ENCODE measurements at places on chromosomes 6 and 20.

GRCh38 chr6:160374836-160375560 lies 26.8 kb downstream of the SLC22A3 start:
- DNase-seq, result no peak

- no peak for DNase-seq
Observed at GRCh38 chr6:45984788-45985425, 30.8 kb downstream of the CLIC5 start.

DNA sequence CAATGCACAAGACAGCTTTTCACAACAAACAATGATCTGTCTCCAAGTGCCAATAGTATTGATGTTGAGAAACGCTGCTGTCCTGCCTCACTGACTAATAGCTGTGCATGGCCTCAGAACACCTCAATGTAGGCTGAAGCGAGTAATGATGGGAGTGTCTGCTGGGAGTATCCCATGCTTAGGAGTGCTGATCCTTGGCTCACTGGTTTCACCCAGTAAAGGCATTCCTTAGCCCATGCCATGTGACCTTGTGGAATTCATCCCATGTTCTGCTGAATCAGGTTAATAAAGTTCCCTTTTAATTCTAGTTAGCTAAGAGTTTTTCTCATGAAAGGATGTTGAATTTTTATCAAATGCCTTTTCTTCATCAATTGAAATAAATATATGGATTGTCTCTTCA lies 3.8 kb upstream of the WFDC12 start:
- DNase-seq, result no peak

DNA sequence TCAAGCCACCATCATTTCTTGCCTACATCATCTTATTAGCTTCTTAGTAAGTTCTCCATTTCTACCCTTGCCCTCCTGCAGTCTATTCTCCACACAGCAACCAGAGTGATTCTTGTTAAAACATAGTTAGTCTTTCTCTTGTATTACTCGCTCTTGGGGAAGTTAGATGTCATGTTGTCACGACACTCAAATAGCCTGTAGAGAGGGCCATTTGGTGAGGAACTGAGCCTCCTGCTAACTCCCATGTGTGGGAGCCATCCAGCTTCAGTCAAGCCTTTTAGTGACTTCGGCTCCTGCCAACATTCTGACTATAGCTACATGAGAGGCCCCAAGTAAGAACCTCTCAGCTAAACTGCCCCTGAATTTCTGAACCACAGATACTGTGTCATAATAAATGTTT lies 395.4 kb downstream of the CDC5L start:
- DNase-seq, result no peak

DNA sequence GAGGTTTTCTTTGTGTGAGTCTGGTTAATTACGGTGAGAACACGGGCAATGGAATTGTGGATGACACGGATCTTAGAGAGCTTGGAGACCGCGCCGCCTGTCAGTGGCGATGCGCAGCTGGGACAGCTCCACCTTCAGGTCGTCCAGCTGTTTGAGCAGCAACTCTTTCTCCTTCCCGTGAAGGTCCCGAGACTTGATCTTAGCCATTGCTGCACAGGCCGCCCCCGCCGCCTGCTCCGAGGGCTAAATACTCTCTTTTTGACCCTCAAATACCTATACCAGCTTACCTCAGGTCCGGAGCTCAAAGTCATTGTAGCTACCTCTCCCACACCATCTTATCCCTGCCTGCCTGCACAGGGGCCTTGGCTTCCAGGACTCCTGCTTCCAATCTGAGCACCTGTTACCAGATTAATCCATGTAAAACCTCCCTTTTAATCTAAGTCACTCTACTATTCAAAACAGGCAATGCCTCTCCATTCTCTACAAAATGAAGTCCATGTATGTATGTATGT lies 100.2 kb downstream of the PREP start:
- DNase-seq, result no peak

DNA sequence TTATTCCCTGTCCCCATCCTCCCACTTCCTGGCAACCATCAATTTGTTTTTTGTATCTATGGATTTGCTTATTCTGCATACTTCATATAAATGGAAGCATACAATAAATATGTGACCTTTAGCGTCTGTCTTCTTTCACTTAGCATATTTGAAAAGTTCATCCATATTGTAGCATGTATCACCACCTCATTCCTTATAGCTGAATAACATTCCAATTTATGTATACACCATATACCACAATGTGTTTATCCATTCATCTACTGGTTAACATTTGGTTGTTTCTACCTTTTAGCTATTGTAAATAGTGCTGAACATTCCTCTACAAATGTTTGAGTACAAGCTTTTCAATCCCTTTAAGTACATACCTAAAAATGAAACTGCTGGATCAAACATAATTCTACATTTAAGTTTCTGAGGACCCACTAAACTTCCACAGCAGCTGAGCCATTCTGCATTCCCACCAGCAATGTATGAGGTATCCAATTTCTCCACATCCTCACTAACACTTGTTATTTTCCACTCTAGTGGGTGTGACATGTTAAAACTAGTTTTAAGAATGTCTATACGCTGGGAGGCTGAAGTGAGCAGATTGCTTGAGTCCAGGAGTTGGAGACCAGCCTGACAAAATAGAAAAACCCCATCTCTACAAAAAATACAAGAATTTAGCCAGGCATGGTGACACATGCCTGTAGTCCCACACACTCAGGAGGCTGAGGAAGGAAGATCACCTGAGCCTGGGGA lies 32.9 kb downstream of the NUDT3 start:
- no peak for DNase-seq

GRCh38 chr6:33888183-33888582 lies 84.4 kb upstream of the MLN start:
- no peak for DNase-seq

DNA sequence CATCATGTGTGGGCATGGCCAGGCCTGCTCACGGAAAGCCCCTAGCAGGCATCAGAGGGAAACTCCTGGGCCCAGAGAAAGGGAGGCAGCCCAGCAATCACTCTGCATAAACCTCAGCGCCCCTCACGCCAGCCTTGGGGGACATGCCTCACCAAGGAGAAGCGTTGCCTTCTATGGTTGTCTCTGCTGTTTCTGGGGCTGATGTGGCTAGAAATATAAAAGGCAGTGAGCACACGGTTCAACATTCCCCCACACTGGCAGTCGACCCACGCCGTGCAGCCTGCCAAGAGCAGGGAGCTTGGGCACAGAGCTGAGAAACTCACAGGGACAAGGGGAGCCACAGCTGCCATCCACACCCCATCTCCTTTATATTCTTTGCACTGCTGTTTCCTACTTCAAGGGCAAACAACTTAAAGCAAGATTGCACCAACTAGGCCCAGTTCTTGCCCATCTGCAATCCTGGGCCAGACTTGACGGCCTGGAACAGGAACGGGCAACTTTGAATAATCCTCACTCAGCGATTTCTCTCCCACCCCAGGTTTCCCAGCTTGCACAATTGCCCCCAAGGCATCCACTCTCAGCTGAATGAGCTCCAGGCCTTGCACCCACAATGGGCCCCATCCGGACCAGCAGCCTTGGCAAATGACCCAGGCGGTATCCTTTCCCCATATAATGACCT lies 35.5 kb upstream of the FOXC1 start:
- no peak for DNase-seq

DNA sequence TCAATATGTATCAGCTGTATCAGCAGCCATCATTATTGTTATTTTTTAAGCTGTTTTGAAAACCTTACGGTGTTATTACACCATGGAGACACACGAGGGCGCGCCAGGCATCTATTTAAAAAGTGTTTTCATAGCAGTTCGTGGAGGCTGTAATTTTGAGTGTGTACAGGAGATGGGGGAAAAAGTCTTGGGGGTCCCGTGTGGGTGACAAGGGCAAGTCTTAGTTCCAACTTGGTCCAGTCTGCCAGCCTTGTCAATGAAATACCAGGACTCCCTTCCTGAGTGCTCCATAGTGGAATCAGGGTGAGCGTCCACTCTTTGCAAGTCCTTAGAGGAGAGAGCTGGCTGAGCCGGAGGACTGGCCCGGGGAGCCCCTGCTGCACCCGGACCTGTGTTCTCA lies 43.3 kb downstream of the SLC2A10 start:
- DNase-seq, result no peak

DNA sequence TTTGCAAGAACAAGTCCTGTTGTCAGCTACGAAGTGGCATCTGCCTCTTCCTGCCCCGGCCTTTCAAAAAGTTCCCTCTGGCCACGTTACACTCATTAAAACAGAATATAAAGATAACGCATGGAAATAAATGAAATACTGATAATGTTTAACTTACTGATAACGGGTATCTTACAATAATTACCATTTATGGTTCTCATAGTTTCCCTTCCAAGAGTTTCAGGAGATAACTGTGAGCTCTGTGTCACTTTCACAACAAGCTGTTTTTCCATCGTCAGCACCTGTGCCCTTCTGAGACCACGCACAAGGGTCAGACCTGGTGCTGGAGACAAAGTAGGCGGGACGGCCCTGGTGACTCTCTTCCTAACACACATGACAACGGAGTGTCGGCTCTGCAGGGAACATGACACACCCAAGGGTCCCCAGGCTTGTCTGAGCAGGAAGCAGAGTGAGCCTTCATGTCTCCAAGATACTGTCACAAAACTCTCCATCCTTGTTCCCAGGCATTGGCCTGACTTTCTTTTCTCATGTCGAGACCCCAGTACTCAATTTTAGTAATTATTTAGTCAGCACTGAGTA lies 86.2 kb upstream of the THBS2 start:
- DNase-seq, result no peak

GRCh38 chr6:111215131-111215530 lies 127.8 kb downstream of the SLC16A10 start:
- no peak for DNase-seq

- DNase-seq, result no peak
Observed at GRCh38 chr20:38676576-38676975, 47.7 kb upstream of the SLC32A1 start.

DNA sequence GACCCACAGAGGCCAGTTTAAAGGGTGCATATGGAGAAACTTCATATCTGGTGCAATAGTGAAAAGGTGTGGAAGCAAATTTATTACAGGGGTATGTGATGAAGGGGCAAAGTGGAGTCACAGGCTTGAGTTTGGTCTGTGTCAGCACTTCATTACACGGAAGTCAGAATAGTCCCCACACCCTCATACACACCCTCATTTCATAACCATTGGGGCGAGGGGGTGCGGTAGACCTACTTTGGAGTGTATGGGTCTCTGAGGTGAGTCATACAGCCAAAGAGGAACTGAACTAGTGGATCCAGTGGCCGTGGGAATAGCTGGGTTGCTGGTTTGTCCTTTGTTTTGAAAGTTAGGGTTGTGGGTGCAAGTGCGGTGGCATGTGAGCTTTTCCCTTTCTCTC lies 3.3 kb downstream of the TM9SF4 start:
- DNase-seq, result no peak

DNA sequence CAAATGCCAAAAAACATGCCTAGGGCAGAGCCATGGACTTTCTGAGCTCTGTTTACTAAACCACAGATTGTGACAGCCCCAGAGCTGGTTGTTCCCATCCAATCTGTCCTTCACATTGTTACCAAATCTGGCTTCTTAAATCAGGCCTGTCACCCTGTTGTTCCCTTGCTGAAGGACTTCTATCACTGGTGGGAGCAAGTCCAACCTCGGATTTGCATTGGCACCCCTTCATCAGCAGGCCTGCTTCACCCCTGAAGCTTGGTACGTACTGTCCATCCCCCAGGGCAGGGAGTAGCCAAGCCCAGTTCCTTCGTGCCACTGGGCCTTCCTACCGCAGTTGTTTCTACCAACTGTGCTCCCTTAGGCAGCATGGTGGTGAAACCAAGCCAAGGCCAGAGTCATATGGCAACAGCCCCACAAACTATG lies 357.3 kb upstream of the JARID2 start:
- no peak for DNase-seq

- no peak for DNase-seq
Observed at GRCh38 chr20:36647196-36648121, 1.5 kb upstream of the SLA2 start.

- DNase-seq, result no peak
Observed at GRCh38 chr6:9103876-9104521, 668.7 kb upstream of the SLC35B3 start.

DNA sequence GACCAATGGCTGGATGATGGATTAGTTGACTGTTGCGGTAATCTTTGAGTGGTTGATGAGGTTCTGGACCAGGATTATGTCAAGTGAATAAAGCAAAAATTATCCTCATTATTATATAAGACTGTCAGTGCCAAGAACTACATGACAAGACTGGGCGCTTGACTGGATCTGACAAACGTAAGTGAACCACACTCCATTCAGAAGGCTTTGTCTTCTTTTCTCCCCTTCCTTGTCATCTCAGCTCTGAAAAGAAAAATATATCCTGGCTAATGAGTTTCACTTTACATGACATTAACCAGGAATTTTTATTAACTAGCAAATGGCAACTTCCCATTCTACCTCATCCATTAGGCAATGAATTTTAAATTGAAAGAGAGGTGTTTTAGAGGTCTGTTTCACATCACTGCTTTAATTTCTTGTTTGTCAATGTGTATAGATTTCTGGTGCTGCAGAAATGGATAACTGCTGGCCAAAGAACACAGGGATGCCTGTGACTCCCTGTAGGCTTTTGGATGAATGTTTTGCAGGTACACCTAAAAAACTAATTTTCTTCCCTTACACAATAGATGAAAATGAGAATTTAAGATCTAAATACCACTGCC lies 150.1 kb downstream of the ELOVL4 start:
- DNase-seq, result no peak

GRCh38 chr20:24616258-24617079 lies 147.0 kb downstream of the SYNDIG1 start:
- DNase-seq, result no peak

GRCh38 chr6:167858842-167859664 lies 32.3 kb downstream of the AFDN start:
- no peak for DNase-seq

DNA sequence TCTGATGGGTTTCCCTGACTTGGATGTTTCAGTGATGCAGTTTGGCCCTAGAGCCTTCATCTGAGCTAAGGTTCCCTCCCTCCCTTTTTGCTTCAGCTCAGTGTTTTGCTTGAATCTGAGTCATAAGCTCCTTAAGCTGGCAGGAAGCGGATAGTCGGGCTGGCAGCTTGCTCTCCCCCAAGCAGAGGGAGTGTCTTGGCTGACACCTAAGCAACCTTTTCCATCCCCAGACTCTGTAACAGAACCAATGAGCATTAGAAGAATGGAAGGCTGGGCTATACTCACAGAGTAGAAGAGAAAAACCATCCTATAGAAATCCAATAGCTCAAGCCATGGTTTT lies 98.3 kb downstream of the HAO1 start:
- DNase-seq, result peak; percentile 48

All from GM04504 (cell line).